Naive thymus-derived CD4-positive, alpha-beta T cell (primary cell): ENCODE measurements at places on chromosomes 3 and 15. TPM values are rescaled to one million over a fixed set of nuclear protein-coding genes. Genes with fewer than 3 reads are reported as not detected.

DNA sequence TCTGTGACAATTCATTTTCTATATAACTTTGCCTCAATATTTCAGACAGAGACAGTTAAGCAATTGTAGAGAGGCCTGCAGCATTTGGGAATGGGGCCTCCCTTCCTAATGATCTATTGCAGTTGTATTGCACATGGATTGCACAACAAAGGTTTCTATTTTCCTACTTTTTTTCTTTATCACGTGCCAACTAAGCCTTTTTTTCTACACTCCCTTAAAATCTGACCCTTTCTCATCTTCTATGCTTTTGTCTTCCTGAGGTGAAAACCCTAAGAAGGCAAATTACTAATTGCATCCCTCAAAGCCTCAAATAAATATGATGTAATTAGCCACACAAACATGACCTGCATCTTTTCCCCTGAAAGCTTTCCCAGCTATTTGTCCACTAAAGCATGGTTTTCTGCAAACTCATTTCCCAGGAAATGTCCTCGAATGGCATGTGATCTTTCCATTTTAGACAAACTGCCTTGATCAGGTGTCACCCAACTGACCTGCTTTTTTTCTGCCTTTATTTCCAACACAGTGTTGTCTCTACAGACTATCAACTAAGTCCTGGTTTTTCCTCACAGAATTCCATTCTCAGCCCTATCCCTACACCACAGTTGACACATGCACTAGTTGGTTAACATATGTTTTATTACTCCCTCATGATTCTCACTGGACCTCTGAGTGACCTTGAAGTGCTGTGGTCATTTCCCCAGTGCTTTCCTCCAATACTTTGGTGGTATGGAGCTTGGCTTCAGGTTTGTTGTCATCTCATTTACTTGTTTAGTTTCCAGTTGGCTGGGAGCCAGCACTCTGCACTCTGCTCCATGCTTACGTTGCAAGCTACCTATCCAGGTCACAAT, 31.9 kb upstream of the TSC22D2 start:
- H3K27me3 ChIP-seq = no peaks in the 10 kb centered on the region
- no peak overlapping the region for H3K4me3 ChIP-seq
- H3K27ac ChIP-seq = no peak overlapping the region

Gene SNRK
- total RNA-seq = 147 TPM

GRCh38 chr15:94403331-94403730, 172.0 kb downstream of the MCTP2 start:
- no peak overlapping the region for H3K27ac ChIP-seq
- no peak for DNase-seq
- H3K36me3 ChIP-seq = peaks cover 7% of the 10 kb centered on the region
- no peaks in the 10 kb centered on the region for H3K27me3 ChIP-seq
- H3K4me3 ChIP-seq = no peak overlapping the region
- H3K4me1 ChIP-seq = no peaks in the 10 kb centered on the region

DNA sequence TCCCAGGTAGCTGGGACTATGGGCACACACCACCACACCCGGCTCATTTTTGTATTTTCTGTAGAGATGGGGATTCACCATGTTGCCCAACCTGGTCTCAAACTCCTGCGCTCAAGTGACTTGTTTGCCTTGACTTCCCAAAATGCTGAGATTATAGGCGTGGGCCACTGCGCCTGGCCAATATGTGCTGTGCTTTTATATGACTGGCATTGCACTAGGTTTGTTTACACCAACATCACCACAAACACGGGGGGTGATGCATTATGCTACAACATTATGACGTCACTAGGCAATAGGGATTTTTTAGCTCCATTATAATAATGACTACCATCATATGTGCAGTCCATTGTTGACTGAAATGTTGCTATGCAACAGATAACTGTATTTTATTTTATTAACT, 6.9 kb downstream of the APH1B start:
- H3K27me3 ChIP-seq = no peaks in the 10 kb centered on the region
- H3K4me1 ChIP-seq = no peaks in the 10 kb centered on the region

Gene STRA6
- not detected in 2 replicates for total RNA-seq

Gene FSTL1
- total RNA-seq = 0.05 TPM

GRCh38 chr3:133892541-133893231, 3.0 kb downstream of the RAB6B start:
- H3K4me1 ChIP-seq = no peaks in the 10 kb centered on the region
- H3K27ac ChIP-seq = no peak overlapping the region
- no peaks in the 10 kb centered on the region for H3K36me3 ChIP-seq
- no peak overlapping the region for H3K4me3 ChIP-seq

Gene CIB2
- total RNA-seq = 1.8 TPM

Gene SPINK8
- not detected for total RNA-seq

Gene IQCF5
- total RNA-seq = not detected

DNA sequence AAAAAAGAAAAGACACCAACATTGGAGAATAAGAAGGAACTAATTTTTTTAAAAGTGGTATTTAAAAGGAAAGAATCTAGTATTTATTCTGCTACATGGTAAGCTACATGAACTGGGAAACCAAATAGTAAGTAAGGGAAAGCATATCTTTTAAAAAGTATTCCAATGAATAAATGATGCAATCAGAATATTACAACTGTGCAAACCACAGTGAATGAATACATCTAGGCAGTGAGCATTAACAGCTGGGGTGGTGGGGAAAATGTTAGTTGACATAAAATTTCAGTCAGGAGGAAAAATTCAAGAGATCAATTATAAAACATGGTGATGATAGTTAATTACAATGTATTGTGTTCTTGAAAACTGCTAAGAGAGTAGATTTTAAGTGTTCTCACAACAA, 16.9 kb downstream of the ICE2 start:
- H3K4me1 ChIP-seq = no peaks in the 10 kb centered on the region
- no peak for DNase-seq
- H3K27ac ChIP-seq = no peak overlapping the region
- H3K27me3 ChIP-seq = no peaks in the 10 kb centered on the region
- H3K4me3 ChIP-seq = no peak overlapping the region

DNA sequence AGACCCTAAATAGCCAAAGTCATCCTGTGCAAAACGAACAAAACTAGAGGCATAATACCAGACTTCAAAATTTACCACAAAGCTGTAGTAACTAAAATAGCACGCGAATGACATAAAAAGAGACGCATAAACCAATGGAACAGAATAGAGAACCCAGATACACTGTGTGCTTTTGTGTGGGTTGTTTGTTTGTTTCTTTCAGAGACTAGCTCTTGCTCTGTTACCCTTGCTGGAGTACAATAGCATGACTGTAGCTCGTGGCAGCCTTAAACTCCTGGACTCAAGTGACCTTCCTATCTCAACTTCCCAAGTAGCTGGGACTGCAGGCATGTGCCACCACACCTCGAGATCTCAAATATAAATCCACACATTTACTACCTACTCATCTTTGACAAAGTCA, 1314.6 kb upstream of the GBE1 start:
- no peak overlapping the region for H3K27ac ChIP-seq
- no peaks in the 10 kb centered on the region for H3K27me3 ChIP-seq
- H3K4me1 ChIP-seq = no peaks in the 10 kb centered on the region
- no peaks in the 10 kb centered on the region for H3K36me3 ChIP-seq

Gene FHIT
- total RNA-seq = 210 TPM

DNA sequence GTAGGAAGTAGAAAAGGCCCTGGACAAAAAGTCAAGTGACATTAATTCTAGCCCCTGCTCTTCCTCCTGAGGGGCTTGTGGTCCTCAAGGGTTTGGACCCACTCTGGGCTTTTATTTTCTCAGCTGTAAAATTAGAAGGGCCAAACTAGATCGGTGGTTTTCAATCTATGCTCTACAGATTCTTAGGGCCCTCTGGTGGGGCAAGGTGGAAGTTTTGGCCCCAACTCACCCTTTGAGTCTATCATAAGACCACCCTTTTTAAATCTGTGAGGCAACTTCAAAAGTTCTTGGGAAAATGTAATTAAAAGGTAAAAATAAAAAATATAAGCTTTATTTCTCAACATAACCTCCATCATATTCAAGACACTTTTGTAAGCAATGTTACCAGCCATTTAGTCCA, 25.6 kb upstream of the CFAP161 start:
- no peak overlapping the region for H3K4me3 ChIP-seq
- H3K27me3 ChIP-seq = no peaks in the 10 kb centered on the region
- H3K4me1 ChIP-seq = no peaks in the 10 kb centered on the region
- H3K27ac ChIP-seq = no peak overlapping the region
- no peak for DNase-seq
- H3K36me3 ChIP-seq = no peaks in the 10 kb centered on the region

DNA sequence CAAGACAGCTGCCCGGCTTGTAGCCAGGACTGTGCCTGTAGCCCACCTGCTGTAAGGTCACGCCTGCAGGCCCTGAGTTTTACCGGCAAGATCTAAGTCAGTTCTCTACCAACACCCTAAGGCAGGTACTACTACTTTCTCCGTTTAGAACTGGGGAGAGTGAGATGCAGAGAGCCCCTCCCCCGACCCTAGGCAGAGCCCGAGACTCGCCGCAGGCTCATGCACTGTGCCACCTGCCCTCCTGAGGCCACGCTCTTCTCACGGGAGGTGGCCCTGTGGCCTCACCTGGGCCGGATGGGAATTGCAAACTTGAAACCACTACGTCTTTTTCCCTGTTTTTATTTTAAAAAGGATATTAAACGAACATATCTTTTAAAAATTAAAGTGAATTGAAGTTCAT, 36.9 kb upstream of the PCSK6 start:
- H3K4me3 ChIP-seq = no peak overlapping the region
- H3K27me3 ChIP-seq = no peaks in the 10 kb centered on the region
- H3K36me3 ChIP-seq = no peaks in the 10 kb centered on the region
- no peaks in the 10 kb centered on the region for H3K4me1 ChIP-seq
- no peak for DNase-seq
- H3K27ac ChIP-seq = no peak overlapping the region

Gene PRICKLE2
- total RNA-seq = not detected
